ENCODE measurements at places on chromosomes 1 and 21.

GRCh38 chr1:176193663-176194062 lies 13.4 kb downstream of the COP1 start:
- DNase-seq = no peak

DNA sequence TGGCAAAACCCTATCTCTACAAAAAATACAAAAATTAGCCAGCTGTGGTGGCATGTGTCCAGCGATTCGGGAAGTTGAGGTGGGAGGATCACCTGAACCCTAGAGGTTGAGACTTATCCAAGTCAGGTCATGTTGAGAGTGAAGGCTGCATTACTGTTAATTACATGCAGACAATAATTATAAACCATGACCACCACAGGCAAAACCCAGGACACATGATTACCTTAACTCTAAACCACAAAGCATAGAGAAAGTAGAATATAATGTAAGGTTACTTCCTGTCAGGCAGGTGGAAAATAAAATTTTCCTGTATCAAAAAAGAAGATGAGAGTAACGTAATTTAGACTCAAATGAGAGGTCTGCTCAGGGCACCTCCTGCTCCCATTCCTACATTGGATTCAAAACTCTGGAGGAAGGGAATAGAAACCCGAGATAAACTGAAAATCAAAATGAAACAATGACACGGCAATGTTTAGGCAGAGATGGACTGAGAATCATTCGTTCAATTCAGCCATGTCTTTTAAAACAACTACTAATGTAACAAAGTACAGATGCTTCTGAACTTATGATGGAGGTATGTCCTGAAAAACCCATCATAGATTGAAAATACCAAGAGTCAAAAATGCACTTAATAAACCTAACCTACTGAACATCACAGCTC lies 33.6 kb downstream of the RGS8 start:
- no peak for DNase-seq

GRCh38 chr1:180594723-180595122 lies 36.0 kb downstream of the OVAAL start:
- DNase-seq = no peak

DNA sequence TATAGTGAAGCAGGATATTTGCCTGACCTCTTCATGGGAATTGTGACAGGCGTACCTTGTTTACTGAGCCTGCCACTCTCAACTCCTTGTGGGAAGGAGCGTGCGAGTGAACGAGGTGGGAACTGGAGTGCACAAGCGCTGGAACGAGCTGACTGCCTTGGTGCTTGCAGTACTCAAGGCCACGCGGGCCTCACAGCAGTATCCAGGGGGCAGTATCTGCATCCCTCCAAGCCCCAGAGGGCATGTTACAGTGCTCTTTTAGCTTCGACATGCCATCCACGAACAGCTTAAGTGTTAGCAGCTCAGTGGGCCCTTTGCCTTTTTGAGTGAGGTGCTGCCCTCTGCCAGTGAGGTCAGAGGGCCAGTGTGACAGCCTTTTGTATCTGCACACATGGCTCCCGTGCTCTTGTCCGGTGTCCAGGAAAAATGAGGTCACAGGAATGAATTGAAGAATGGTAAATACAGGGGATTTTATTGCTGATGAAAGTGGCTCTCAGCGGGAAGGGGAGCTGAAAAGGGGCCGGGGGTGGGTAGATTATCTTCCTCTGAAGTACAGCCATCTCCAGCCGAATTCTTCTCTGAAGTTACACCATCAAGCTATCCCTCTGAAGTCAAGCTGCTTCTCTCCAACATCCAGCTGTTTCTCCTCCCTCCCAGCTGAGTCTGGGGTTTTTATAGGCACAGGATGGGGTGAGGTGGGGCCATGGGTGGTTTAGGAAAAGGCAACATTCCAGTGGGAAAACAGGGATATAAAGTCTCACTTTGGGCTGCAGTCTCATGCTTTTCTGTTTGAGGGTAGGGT lies 69.3 kb downstream of the EPB41 start:
- DNase-seq = no peak

GRCh38 chr1:219372916-219373615 lies 199.4 kb downstream of the LYPLAL1 start:
- DNase-seq = no peak

DNA sequence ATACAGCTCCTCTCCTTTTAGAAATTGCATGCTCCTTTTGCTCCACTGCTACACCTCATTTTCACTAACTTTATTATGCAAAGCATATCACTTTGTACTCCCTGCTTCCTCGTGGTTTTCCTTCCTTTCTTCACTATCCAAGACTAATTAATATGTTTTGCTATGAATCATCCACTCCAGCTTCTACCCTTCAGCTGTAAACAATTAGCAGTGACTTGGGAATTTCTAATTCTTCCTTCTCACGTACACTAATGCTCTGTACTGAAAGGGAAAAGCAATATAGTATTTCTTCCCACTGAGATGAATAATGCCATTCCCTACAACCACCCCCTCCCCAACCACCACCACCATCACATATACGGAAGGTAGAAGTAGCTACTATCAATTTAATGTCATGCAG lies 1917.0 kb downstream of the MRPL39 start:
- no peak for DNase-seq

DNA sequence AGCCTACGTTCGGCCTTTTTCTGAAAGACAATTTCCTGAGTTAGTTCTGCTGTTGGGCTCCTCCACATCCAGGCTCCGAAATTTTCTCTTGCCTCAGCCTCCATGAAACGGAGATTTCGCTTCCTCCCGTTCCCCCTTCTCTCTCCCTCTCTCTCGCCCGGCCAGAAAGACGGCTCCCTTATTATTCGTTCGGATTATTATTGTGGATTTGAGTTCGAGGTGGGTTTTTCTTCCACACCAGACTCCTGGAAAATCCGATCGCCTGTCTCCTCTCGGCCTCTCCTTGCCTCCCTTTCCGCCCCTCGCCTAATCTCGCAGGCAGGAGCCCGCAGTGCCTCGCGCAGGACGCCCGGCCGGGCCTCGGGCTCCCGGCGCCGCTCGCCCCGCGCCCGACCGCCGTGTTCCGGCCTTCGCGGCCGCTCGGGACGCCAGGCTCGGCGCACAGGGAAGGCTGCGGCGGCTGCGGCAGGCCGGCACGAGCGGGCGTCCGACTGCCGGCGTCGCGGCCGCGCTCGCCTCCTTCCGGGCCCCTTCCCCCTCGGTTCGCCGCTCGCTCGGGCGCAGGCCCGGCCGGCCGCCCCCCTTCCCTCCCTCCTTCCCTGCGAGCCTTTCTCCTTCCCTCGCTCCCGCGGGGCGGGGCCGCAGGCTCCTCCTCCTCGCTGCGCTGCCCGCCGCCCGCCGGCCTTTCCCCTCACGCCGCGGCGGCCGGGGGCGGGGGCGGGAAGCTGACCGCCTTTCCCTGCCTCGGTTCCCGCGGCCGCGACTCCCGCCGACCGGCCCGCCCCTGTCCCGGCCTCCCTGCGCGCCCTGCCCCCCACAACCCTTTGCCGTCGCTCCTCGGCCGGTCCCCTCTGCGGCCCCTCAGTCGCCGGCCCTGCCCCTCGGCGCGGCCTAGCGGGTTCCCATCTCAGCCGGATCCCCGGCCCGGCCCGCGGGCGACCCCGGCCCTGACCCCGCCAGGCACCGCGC lies at the start of gene ARHGEF11:
ARHGEF11 (minus strand) TSS at position 493 of the 969 bp plus-strand sequence. CDS start 1,412 bp downstream, outside the sequence.
- DNase-seq = peak; percentile 0

DNA sequence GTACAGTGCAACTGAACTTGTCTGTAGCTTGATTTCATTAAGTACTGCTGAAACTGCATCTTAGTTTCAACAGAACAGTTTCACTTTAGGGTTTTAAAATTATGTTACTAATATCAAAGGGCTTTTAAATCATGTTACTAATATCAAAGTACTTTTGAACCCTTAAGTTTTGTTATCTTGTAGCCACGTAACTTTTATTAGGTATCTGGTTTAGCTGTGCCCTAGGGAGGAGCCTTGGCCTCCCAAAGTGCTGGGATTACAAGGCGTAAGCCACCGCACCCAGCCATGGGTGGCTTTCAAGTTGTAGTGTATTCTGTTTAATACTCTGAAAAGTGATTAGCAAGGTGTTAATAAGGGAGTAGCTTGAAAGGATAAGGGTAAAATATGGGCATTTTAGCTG lies 2.0 kb downstream of the KDM4A start:
- no peak for DNase-seq

DNA sequence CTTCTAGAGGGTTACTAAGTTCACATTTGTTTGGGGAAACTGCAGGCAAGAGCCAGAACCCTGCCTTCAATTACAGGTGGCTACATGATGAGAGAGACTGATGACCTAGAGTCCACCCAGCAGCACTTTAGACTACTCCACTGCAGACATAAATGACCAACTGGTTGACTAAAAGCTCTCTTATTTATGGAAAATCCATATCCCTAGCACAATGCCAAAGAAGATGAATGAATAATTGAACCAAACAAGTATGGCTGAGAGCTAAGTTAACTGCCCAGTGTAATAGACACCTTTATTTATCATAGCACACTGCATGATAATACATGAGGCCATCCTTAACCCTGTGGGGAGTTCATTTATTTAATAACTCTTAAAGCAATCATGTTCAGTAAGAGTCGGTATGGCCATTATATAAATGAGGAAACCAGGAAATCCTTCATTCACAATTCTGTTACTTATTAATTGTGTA lies 60.4 kb downstream of the IL12RB2 start:
- no peak for DNase-seq

DNA sequence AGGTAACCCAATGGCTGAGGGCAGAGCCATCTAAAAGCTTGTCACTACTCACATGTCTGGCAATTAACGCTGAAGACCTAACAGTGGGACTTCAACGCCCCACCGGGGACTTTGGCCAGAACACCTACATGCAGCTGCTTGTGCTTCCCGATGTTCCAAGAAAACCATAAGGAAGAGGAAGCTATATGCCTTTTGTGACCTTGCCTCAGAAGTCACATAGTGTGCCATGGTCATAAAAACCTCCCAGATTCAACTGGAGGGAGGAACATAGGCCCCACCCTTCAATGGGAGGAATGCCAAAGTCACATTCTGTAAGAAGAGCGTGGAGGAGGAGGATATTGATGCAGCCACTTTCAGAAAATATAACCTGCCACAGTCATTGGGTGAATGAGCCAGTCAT lies 147.8 kb upstream of the MAGI3 start:
- no peak for DNase-seq

GRCh38 chr21:26070121-26070520 lies 100.4 kb downstream of the APP start:
- DNase-seq = no peak

GRCh38 chr1:91770667-91771268 lies 115.2 kb downstream of the TGFBR3 start:
- no peak for DNase-seq

DNA sequence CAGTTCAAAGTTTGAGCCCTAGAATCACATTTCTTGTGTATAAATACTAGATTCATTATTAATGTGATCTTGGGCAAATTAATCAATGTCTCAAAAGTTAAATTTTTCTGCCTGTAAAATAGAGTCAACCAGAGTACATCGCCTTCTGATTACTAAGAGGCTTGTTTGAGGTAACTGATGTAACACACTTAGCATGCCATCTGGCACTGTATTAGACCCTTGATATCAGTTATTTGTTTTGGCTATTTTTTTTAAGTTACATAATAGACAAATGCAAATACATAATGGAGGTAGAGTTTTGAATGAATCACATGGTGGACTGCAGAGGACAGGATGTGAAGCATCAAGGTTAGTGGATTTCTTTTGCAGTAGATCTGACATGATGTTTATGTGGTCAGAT lies 298.4 kb downstream of the ADGRL2 start:
- DNase-seq = no peak

DNA sequence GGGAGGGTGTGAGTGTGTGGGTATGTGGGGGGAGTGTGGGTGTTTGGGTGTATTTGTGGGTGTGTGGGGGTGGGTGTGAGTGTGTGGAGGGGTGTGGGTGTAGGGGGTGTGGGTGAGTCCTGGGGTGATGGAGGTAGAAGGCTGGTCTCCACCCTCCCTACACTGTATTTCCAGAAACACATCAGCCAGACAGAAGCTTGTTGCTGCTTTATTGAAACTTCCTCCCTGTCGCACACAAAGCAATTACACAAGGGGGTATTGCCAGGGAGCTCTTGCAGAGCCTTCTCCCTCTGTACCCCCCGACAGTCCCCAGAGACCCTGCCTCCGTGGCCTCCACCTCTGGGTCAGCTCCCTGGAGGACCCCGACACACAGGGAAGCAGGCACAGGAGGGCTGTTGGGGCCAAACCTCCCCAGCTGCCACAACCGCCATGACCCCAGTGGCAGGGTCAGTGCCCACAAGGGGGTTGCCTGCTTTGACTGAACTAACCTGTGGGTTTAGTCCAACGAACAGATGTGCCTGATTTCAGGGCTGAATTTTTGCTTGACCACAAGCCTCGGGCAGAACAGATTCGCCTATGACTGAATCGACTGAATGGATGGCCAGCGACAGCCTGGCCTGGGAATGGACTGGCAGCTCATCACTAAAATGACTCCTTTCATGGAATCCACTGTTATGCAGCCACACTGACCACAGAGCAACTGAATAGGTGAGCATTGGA lies 9.1 kb upstream of the MATN1 start:
- DNase-seq = no peak

- no peak for DNase-seq
Observed at GRCh38 chr1:7688659-7689058, 82.4 kb upstream of the VAMP3 start.

GRCh38 chr21:29520171-29520570 lies 221.4 kb downstream of the BACH1 start:
- DNase-seq = no peak

GRCh38 chr1:206682111-206682510 lies 2.6 kb upstream of the MAPKAPK2 start:
- DNase-seq = no peak

- DNase-seq = no peak
Observed at GRCh38 chr1:216958569-216958968, 235.3 kb upstream of the ESRRG start.

DNA sequence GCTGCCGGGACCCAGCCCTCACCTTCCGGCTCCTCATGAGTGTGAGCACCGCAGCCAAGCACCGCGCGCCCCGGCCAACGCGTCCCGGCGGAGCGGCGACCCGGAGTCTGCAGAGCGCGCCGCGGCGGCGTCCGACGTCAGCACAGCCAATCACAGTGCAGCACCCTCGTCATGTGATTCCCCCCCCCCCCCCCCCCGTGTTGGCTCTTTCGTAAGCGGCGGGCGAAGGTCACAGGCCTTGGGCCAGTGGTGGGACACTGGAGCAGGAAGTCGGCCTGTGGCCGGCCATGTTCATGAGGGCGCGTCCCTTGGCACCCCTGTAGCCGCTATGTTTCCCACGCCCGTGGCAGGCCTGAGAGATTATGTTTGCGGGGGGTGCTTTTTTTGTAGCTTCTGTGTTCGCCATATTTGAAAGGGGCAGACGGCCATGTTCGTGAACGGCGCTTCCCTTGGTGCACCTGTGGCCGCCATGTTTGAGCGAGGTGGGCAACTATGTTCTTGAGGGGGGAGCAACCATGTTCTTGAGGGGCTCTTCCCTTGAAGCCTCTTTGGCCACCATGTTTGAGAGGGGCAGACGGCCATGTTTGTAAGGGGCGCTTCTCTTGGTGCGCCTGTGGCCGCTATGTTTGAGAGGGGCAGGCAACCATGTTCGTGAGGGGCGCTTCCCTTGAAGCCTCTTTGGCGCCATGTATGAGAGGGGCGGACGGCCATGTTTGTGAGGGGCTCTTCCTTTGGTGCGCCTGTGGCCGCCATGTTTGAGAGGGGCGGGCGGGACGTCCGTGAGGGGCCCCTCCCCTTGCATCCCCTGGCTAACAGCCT lies at the start of gene C1orf174:
C1orf174 (minus strand) TSS at position 123 of the 819 bp plus-strand sequence; CDS start at position 37, 86 bp downstream.
- DNase-seq = peak; percentile 97

- DNase-seq = no peak
Observed at GRCh38 chr1:23639460-23640095, 52.0 kb upstream of the RPL11 start.
